ENCODE measurements at places on chromosomes 7 and 10. TPM values are rescaled to one million over a fixed set of nuclear protein-coding genes. Genes with fewer than 3 reads are reported as not detected.

- no peak for DNase-seq
Observed at GRCh38 chr10:91210014-91210413, 10.4 kb upstream of the PCGF5 start.

DNA sequence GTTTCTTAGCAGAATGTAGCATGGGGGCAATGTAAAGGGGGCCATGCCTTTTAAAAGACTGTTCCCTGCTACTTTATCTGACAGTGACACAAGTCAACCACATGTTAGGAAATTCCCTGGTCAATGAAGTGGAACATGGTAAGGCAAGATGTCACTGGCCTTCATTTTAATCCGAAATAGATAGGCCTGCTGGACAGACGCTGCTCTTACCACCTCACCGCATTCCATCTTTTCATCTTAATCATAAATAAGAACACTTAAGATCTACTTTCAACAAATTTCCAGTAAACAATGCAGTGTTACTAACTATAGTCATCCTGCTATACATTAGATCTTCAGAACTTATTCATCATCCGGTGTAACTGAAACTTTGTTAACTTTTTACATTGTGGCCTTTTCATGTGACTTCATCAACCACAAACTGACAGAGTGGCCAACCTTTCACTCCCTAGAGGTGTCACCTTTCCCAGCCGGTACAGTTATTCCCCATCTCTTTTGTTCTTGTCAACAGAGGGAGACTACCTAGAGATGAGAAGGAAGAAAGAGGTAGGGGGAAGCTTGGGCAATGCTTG, 15.6 kb downstream of the ASB4 start:
- peak; percentile 80 for DNase-seq

- no peak for DNase-seq
Observed at GRCh38 chr7:108526768-108527017, 758 bp upstream of the PNPLA8 start.

- no peak for DNase-seq
Observed at GRCh38 chr7:50308532-50309385, 4.2 kb downstream of the IKZF1 start.

DNA sequence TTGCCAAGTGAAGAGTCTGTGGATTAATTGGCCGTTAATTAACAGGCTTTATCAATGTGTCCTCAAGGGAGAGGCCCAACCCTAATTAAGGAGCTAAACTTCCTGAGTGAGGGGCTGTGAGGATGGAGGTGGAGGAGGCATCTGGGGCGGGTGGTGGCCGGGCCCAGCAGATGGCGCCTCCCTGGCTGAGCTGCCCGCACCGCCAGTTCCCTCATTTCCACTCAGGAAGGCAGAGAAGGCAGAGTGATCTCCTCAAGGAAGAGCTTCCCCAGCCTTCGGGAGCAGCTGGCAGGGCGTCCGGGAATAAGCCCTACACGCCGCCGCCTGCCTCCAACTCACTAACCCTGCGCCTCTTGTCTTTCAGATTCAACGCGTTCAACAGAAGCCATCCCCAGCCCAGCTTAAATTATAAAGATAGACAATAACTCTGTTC, 112.2 kb downstream of the CYTH3 start:
- DNase-seq, result peak; percentile 28

DNA sequence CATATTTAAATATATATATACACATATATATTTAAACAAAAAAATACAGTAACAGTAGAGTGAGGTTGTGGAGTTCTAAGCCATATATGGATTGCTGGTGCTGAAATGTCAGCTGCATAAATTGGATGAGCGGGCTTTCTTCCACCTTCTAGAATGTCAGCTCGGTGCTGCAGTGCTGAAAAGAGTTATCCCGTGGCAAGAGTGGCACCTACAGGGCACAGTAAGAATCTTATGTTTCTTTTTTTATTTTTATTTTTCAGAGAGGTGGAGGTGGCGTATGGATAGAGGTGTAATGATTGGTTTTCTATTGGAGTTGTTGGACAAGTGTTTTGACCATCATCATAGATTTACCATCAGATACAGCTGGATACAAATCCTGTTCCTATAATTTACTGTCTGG, 86.2 kb upstream of the DYNC1I1 start:
- DNase-seq, result peak; percentile 40

- no peak for DNase-seq
Observed at GRCh38 chr10:100509241-100509840, 10.3 kb downstream of the SEC31B start.

GRCh38 chr7:1961701-1962276, 271.0 kb downstream of the MAD1L1 start:
- peak; percentile 38 for DNase-seq

DNA sequence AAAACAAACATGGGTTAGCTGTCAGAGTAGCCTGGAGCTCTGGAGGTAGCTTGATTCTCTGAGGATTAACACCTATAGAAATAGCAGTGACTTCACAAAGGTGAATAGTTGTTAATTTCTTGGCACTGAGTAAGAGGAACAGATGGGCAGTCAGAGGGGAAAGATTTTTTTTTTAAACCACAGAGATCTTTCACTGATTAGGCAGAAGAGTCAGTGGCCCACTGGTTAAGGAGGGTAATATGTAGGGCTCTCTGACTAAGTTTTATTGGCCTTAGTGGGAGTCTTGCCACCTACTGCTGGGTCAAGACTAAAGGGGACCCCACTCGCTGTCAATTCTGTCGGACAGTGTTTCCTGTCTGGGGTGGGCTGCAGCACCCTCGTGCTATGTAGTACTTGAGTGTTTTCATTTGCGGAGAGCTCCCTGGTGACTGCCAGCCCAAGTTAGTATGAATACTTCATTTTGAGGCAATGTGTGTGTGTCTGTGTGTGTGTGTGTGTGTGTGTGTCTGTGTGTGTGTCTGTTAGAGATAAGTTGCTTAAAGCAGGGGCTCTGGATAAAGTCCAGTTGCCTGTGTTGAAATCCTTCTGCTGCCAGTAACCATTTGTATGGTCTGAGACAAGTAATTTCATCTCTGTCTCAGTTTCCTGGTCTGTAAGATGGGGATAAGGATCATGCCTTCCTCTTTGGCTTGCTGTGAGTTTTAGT, 145.2 kb downstream of the ARID5B start:
- DNase-seq, result peak; percentile 77

DNA sequence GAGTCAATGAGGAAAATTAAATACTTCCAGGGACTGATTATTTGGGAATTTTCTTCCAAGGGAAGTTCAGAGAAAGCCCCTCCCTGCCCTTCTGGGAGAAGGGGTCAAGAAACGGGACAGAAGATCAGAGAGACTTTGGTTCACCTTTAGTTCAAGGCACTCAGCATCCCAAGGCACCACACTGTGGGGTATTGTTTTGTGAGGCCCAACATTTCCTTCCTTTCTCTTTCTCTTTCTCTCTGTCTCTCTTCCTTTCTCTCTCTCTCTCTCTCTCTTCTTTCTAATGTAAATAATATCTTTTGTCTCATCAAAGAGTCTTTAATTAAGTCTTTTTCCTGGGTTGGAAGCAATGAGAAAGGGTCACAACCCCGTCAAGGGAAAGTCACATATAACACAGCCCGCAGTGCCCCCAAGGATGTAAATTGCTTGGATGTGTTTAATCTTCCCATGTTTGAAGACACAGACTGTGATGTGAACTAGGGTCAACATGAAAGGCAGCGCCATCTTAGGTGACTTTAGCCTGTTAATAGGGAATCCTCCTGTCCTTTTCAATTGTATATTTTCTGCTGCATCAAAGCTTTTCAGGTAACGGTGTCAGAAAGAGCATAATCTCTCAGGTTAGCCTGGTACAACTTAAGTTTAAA, 983.3 kb upstream of the C7orf33 start:
- DNase-seq, result no peak

GRCh38 chr10:103350517-103351260, at the start of gene PCGF6:
TSS of gene PCGF6 (minus strand) at chr10:103351140. CDS start at chr10:103351066, 74 bp downstream.
- peak; percentile 80 for DNase-seq

- no peak for DNase-seq
Observed at GRCh38 chr7:4013793-4014192, 668.3 kb upstream of the FOXK1 start.

DNA sequence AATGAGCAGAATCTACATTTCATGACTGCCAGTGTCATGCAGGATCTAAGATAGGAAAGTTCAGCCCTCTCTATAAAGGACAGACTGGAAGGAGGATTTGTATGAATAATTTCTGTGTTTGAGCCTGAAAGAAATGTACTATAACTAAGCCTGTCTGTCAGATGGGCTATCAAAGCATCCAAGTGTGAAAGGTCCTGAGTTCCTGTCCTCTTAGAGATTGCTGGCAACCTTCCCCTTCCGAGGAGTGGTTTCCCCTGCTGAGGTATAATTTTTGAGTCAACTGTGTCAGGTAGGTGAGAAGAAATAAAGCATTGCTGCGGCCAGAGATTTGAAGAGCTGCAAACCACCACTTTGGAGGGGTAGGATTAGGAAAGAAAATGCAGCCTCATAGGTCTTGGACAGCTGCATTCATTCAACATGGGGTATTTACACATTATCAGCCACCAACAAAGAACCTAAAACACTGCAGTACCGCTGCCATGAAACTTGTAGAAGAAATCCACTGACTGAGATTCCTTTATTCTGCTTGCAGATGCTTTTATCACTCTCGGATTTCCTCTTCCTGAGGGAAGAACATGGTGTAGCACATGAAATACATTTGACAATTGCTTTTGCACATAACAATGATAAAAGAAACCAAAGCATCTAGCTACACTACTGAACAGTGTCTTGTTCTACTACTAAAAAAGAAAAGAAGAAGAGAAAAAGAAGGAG, 189.1 kb downstream of the DGKI start:
- no peak for DNase-seq

DNA sequence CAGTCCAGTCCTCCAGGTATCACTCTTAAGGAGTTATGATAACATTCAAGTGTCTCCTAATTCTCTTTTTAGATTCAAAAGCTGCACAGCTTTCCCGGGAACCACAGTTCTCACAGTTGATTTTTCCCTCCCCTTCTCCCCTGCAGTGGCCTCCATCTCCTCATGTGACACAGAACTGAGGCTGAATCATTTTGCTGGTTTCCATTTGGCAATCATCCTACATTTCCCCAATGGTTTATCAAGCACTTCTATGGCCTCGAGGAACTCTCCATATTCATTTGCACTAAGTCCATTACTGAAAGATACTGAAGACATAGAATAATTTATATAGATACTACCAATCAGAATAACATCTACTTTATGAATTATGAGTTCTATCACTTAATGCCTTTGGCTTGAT, 484.9 kb downstream of the GPAM start:
- DNase-seq, result no peak

GRCh38 chr7:26534649-26535482, 243.2 kb downstream of the SNX10 start:
- no peak for DNase-seq

- no peak for DNase-seq
Observed at GRCh38 chr10:72062382-72062781, 26.0 kb downstream of the SPOCK2 start.

DNA sequence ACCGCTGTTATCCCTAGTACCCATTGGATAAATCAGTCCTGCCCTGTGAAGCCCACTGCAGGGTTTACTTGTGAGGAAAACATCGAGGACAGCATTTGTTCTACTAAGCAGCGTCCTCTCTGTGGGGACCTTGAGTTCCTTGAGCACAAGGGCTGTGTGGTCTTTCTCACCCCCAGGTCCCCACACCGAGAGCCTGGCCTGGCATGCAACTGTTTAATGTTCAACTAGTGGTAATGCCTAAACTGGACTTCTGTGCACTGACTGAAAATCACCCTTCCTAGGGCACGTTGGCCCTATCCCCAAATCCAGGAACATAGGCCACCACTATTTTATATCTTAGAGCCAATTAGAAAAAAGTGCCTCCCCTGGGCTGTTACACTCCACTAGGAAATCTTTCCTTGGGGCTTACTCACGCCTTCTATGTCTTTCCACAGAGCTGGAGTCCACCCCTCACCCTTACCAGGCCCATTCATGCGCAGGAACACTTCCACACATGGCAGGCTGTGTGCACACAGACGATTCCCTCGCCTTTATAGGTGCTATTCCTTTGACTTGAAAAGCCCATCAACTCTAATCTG, 1.7 kb upstream of the TMEM213 start:
- DNase-seq, result no peak

DNA sequence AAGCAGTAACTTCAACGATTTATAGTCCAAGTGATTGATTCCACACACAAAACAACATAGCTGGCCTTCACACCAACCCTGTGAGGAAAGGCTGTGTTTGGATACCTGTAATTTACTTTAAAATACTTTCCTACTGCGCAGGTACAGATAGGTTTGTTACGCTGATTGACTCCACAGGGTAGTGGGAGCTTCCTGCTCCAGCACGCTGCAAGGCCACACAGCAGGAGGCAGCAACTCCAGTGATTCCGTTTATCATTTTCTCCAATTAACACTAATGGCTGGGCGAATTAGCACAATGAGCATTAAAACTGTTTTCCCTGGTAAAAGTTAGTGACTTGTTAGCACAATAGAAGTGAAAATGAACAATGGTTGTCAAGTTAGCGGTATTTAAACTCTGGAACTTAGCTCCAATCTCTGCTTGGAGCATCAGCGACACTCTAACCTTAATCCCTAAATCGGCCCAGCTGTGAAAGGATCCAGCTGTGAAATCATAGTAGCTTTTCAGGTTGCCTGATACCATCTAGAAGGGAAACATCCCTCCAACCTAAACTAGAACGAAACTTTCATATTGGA, 959 bp downstream of the DCLRE1C start:
- DNase-seq, result no peak

DNA sequence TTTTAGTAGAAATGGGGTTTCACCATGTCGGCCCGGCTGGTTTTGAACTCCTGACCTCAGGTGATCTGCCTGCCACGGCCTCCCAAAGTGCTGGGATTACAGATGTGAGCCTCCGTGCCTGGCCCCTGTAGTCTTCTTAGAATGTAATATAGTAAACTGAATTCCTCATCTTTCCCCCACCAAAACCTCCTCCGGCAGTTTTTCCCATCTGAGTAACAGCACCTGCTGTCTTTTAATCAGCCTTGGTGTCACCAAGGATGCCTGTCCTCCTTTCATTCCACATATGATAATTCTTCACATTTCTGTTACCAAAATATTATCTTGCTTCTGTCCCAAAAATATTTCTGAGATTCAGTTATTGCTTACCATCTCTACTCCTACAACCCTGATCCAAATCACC, 80.2 kb downstream of the ZEB1 start:
- DNase-seq, result no peak

Gene TLX1
- total RNA-seq, result not detected

Gene MYH16
- total RNA-seq, result 0.09 TPM

Gene PNLIPRP2
- total RNA-seq, result not detected

Gene MRC1
- not detected for total RNA-seq

Gene FGFR2
- 7.4 TPM for total RNA-seq

Gene UMAD1
- total RNA-seq, result 19.9 TPM

Gene UNCX
- total RNA-seq, result not detected

Gene PLA2G12B
- not detected for total RNA-seq

Gene TYW1B
- 0.78 TPM for total RNA-seq

Gene PRRT4
- total RNA-seq, result 0.91 TPM
